Activated naive CD4-positive, alpha-beta T cell treated with anti-CD3 and anti-CD28 coated beads, Interleukin-2, amount 50 U/mL, for 72 hours (primary cell): ENCODE measurements at places on chromosomes 13 and 19. TPM values are rescaled to one million over a fixed set of nuclear protein-coding genes. Genes with fewer than 3 reads are reported as not detected.

USHBP1 gene
- total RNA-seq: 0.49 TPM

ATP4B gene
- total RNA-seq: not detected

FBXO17 gene
- not detected for total RNA-seq

OR1I1 gene
- not detected for total RNA-seq

SIPA1L3 gene
- total RNA-seq: 10.9 TPM

CLIP3 gene
- total RNA-seq: 0.66 TPM

C3 gene
- 0.54 TPM for total RNA-seq

COX6B1 gene
- 472 TPM for total RNA-seq

LILRB4 gene
- total RNA-seq: not detected

PLEKHF1 gene
- 29.7 TPM for total RNA-seq

STOML3 gene
- total RNA-seq: not detected

DNA sequence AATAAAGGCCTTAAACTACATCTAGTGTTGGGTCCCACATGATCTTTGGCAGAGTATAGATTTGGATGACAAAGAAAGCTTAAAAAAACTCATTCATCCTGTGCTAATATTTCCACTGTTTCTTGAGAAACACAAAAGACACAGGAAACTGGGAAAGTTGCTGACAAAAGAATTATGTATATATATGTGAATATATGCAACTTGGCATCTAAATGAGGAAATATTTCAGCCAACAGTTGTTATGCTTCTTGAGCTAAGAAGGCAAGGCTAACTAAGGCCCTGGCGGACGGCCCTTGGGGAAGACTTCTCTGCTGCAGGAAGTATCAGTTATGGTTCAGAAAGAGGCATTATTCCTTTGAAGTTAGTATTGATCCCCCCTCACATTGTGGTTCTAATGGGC is 491.8 kb downstream of the DIAPH3 start:
- DNase-seq: no peak

- peak; percentile 48 for DNase-seq
Measured at GRCh38 chr19:35254341-35255297, 5.8 kb downstream of the LSR start.

GRCh38 chr19:30214651-30215051 is 157.5 kb upstream of the ZNF536 start:
- DNase-seq: no peak

DNA sequence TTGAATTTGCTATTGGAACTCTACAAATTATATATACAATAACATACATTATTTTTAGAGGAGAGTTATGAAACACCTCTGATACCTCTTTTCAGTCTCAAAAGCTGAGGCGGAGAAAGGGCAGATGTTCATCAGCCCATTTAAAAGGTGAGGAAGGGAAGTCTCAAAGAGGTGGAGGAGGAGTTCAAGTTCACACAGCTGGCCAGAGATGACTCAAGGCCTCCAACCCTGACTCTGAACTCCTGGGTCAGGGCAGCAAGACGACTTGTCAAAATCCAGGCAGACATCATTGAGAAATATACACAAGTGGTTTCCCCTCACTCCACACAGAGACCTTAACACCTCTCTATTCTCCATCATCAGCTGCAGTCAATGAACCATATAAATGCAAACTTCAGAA is 2.1 kb downstream of the SIAH3 start:
- no peak for DNase-seq

GRCh38 chr13:23695711-23696464 is 125.7 kb downstream of the TNFRSF19 start:
- DNase-seq: no peak

DNA sequence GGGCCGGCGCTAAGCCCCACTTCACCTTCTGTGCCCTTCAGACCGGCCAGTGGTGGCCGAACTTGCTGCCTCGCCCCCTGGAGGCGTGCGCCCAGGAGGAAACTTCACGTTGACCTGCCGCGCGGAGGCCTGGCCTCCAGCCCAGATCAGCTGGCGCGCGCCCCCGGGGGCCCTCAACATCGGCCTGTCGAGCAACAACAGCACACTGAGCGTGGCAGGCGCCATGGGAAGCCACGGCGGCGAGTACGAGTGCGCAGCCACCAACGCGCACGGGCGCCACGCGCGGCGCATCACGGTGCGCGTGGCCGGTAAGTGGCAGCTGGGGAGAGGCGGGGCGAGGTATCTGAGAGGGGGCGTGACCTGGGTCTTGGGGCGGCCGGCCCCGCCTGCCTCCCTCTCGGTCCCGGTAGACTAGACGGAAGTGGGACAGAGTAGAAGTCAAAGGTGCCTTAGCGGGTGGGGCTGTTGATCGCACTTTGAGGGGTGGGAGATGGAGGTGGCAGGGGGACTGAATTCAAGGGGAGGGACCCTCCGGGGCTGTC is 5.6 kb downstream of the ICAM5 start:
- peak; percentile 59 for DNase-seq

- no peak for DNase-seq
Measured at GRCh38 chr13:94061301-94061700, 418.2 kb downstream of the DCT start.

GRCh38 chr13:78742659-78743058 is 83.7 kb upstream of the OBI1 start:
- DNase-seq: no peak

- no peak for DNase-seq
Measured at GRCh38 chr13:106649495-106649894, 81.6 kb upstream of the ARGLU1 start.

- peak; percentile 68 for DNase-seq
Measured at GRCh38 chr19:19034204-19034624, 811 bp downstream of the ARMC6 start.

DNA sequence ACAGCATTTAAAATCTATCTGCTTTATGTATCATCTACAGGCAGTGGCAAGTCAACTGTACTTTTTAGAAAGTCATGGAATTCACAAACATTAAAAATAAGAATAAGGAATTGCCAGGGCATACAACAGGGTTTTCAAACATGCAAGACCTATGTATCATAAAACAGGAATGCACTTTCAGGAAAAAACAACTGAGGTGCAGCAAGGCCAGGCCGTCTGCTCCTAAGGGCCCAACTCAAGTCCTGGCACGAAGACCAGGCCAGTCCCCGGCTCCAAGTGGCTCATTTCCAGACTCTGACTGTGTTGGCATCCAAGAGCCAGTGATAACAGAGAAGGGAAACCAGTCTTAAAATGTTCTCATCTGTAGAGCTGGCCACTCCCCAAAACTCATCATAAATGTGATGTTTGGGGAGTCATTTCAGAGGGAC is 7.1 kb downstream of the RFX2 start:
- no peak for DNase-seq

DNA sequence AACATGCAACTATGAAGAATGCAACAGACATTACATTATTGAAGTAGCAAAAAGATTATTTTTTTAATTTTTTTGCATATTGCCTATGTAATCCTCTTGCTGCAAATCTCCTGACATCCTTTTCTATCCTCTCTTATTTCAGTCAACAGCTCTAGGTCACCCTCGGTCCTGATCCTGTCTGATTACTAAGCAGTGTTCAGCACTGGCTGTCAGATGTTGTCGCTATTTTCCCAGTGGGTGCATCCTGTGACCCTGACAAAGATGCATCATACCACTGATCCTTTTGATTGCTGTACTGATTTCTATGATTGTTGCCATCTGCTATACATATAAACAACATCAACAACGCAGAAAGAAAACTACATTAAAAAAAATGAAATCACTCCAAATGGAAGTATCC is 443.7 kb upstream of the PRR20A start:
- no peak for DNase-seq

DNA sequence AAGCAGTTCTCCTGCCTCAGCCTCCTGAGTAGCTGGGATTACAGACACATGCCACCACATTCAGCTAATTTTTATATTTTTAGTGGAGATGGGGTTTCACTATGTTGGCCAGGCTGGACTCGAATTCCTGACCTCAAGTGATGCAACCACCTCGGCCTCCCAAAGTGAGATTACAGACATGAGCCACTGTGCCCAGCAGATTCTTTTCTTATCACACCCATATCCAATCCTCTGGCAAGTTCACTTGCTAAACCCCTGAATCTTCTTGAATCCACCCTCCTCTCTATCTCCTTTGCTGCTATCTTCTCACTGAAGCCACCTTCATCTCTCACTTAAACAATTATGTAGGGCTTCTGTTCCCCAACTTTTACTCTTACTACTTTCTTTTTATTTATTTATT is 17.5 kb downstream of the TMEM143 start:
- no peak for DNase-seq

GRCh38 chr19:33503433-33504057 is 18.0 kb downstream of the PEPD start:
- DNase-seq: no peak

- no peak for DNase-seq
Measured at GRCh38 chr13:100674572-100674871, at the start of gene TMTC4. Gene TMTC4 (minus strand): TSS chr13:100674795. CDS start chr13:100670362, 4,433 bp downstream.

GRCh38 chr13:54226876-54227275 is 1198.3 kb downstream of the OLFM4 start:
- DNase-seq: no peak

- DNase-seq: no peak
Measured at GRCh38 chr13:29716493-29716892, 121.0 kb upstream of the SLC7A1 start.

GRCh38 chr13:27391471-27391870 is 32.9 kb upstream of the GTF3A start:
- DNase-seq: no peak
